ENCODE measurements at places on chromosomes 3 and 15.
A peak's percentile ranks its signal among the peaks of the same experiment; 100 is the strongest.

DNA sequence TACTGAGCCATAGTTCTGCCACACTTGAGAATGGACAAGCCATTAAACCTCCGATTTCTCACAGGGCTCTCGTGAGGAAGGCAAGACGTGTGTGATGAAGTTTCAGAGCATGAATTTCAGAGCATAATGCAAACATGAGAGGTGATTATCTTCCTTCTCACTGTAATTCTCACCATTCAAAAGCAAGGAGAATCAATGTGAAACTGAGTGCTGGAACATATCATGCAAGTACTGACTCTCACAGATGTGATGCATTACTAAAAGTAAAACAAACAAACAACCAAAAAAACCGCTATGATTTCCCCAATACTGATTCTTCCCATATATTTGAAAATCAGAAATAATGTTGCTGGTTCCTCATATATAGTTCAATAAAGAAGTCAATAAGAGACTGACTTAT lies 23.7 kb downstream of the P3H2 start:
- no peak for DNase-seq

- no peak for DNase-seq
Observed at GRCh38 chr3:161567577-161568361, 71.2 kb downstream of the OTOL1 start.

DNA sequence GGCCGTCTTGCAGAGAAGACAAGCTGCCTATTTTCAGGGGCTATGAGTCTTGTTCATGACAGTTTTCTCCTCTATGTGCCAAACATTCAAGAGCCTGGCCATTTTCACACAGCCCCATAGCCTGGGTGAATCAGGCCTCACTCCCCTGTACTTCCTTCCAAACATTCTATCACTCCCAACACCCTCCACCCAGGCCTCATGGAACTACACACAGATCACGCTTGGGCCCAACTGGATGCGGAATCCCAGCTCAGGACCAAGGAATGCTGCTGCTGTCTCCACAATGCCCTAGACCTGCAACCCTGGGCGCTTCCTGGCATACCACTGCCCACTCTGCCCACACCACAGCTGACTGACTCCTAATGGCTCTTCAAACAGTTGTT lies 39.4 kb upstream of the PCSK6 start:
- DNase-seq, result peak; percentile 78

DNA sequence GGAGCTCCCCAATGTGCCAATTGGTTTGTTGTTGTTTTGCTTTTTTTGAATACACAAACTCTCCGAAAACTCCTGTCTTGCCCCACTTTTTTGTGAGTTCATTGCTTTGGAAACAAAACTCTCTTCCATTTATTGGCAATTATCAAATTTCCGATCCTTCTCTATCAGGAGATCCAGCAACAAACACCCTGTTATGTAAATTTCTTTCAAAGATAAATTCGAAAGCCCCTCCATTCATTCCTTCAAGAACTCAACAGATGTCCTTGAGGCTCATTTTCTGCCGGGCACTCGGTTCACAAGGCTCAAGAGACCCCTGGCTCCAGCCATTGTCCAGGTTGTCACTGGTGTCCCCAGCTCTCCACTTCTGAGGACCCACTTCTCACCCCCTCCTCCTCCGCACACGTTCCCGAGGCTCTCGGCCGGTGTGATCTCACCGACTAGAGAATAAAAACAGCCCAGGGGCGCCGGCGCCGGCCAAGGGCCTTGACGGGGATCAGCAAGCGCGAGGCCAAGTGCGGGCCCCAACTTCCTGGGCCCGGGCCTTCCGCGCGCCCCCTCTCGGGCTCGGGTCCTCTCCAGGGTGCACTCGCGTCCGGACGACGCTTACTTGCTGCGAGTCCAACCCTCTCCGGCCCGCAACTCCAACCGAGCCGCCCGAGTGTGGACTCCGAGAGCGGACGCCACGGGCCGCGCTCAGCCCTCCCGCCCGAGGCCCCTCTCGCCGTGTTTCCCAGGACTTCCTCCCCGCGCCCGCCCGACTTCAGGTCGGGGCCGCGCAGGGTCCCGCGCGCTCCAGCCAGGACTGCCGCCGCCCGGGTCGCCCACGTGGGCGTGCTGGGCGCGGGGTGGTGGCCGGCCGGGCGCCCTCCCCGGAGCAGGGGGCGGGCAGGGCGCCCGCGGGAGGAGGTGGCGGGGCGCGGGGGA lies 533 bp upstream of the SMAD3 start:
- DNase-seq, result no peak

GRCh38 chr15:78133801-78134200 lies 2.6 kb upstream of the CIB2 start:
- DNase-seq, result peak; percentile 62

DNA sequence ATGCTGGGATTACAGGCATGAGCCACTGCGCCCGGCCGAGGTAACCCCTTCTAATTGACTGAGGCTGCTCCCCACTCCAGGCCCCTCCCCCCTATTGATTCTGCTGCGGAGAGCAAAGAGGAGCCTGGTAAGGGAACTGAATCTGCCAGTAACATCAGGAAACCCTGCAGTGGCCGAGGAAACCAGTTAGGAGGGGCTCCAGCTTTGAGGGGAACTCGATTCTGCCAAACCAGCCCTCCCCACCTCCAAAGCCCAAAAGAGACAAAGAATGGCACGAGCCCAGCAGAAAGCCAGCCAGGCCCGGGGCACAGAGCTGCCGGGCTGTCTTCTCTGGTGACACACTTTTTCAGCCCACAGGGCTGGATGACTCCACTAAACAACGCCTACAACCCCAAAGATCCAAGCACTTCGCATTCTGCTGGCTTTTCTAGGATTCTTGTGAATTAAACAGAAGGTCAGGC lies 15.0 kb upstream of the ACAD9 start:
- DNase-seq, result no peak
